ENCODE measurements at places on chromosomes 6 and 20.

DNA sequence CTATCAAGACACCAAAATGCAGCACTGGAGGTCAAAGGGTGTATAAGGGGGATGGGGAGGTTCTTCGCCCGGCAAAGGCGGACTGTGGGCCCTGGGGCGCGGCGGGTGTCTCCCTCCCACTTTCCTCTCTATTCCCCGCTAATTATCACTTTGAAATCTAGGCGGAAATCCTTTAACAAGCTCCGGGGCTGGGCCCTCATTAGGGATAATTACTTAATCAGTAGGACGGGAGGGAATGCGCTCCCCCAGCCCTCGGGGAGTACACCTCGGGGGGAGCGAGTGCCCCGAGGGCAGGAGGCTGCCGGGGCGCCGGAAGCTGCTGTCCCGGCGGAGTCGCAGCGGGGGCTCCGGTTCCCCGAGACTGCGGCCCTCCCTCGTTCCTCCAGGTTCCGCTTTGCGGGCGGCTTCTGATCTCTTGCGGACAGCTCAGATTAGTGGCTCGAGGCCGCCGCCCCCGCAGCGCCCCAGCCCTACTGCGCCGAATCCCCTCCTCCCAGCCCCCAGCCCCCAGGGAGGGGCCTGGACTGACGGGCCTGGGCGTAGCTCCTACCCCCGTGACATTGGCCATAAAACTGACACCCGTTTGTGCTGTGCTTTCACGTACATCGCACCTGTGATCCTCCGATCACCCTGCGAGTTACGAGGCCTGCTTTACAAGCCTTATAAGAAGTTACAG is 14.7 kb downstream of the MUCL3 start:
- no peak for DNase-seq

DNA sequence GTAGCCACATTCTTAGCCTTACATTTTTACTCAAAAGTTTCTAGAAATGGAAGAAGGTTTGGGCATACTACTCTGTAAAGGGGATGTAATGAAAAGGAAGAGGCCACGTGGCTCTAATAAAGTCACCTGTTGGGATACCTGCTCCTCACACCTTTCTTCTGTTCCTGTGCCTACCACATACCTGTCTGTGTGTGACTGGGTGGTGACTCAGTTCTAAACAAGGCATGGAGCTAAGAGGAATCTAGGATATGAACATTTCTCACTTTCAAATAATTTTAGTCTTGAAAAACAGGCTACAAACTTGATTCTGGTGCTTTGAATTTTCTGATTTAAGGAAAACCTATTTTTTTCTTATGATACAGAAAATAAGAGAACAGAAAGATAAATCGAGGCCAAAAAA is 363.6 kb downstream of the RFPL4B start:
- DNase-seq: no peak

DNA sequence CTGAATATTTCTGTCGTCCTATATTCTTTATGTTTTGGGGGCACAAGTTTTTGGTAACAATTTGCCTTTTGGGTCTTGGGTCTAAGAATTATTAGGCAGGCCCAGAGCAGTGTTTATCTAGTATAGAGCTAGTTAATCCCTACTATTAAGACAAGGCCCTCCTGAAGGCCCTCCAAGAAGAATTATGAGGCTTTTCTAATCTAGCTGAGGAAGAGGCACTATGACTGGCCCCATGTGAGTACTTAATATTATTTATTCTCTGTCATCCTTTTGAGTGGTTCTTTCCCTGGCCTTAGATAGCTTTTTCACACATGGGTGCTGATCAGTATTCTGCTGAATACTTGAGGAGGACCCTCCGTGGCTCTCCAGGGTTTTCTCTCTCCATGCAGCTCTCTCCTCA is 25.1 kb downstream of the CHMP4B start:
- DNase-seq: no peak

DNA sequence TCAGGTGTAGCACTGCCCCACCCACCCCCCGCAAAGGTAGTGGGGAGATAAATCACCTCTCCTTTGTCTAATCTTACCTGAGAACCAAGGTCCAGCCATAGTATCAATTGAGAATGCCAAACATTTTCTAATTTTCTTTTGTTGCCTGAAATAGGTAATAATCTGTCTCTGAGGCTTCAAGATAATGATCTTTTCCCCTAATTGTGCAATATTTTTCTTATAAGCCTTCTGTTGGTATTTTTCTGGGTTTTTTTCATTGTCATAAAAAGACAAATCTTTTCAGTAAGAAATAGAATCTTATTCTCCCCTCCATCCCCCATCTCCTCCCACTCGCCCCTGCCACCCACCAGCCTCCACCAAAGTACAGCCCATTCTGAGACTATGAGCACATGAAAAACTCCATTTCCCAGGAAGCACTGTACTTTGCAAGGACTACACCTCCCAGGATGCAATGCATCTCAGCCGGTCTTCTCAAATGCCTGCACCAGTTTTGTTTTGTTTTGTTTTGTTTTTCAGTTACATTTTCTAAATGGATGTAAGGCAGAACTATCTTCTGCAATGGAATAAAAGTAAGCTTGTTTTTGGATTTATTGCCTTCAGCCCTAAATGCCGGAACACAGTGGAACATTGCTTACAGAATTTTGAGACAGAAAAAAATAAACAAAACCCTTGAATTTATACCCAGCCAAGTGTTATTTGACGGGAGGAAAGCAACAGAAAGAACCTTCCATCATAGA is 268.0 kb downstream of the TFAP2A start:
- no peak for DNase-seq

DNA sequence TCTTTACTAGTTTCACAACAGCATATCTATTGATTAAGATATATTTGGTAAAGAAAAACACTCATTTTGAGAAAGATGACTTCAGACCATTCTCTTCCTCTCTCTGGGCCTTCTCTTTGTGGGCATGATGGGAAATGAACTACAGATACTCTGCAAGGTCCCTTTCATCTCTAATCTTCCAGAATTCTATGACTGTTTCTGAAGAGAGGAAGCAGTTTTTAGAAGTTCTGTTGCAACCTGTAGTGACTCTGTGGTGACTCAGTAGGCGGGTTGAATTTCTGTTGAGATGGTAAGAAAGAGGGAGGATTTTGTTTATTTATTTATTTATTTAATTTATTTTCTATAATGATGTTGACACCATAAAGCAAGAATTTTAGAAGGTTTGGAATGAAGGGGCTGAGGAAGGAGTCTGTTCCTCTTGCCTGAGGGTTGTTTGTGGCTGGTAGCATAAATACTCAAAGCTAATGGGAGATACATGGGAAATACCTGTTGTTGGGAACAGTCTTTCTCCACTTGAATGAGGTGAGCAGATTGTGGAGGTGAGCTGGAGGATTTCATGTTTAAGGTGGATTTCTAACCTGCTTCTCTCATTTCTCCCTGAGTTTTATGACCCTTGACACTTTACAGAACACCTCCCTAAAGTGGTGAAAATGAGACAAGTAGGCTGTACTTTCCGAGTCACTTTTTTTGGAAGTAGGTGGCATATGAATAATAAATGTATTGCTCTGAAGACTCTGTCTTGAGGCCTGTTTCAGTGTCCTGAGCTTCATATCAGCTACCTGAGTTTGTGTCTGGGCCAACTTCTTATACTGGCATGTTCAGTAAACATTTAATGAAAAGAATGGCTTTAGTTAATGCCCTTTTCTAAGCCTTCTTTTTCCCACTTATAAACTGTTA is 15.0 kb downstream of the ACSS2 start:
- DNase-seq: no peak

- no peak for DNase-seq
Observed at GRCh38 chr6:110741517-110741916, 73.8 kb downstream of the CDK19 start.
